Tracheal epithelial cell (primary cell): ENCODE measurements at places on chromosomes 11 and 22. TPM values are rescaled to one million over a fixed set of nuclear protein-coding genes. Genes with fewer than 3 reads are reported as not detected.

Gene LRRC10B
- not detected in 2 replicates for total RNA-seq

Gene RPL27A
- 1,069 and 1,601 TPM in 2 replicates for total RNA-seq

Gene SDF2L1
- total RNA-seq = 27.7 and 52.1 TPM in 2 replicates

Gene HIRA
- total RNA-seq = 16.1 and 20.2 TPM in 2 replicates

Gene GUCY1A2
- total RNA-seq = under 0.01 TPM in 1 of 2 replicates, not detected in the other

Gene SLC25A18
- not detected in 2 replicates for total RNA-seq

Gene NFAM1
- total RNA-seq = under 0.01 TPM in 1 of 2 replicates, not detected in the other

Gene OR52E8
- not detected in 2 replicates for total RNA-seq

Gene C11orf54
- 16.1 and 32.8 TPM in 2 replicates for total RNA-seq
